ENCODE measurements at places on chromosomes 6 and 20.

- DNase-seq = no peak
Observed at GRCh38 chr6:4603291-4603690, 172.9 kb upstream of the CDYL start.

DNA sequence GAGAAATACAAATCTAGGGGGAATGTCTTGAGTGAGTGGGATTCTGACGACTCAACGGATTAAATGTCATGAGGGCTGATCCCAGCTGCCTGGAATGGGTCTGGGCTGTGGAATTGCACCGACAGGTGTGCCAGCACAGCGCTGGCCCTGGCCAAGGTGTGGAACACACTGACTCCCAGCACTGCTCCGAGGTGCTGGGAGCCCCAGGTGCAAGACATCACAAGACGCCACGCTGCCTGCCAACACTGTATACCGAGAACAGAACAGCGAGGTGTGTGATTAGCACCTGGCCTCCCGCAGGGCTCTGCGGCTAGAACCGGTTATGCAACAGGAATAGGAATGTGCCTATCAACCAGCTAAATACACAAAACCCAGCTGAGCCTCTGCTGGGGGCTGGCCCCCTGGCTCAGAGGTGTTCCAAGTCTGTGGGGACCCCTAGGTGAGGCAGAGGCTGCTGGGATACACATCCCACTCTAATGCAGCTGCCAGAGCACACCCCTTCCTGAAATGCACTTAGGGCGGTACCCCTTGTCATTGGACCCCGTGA lies 24.8 kb upstream of the APMAP start:
- DNase-seq = no peak

DNA sequence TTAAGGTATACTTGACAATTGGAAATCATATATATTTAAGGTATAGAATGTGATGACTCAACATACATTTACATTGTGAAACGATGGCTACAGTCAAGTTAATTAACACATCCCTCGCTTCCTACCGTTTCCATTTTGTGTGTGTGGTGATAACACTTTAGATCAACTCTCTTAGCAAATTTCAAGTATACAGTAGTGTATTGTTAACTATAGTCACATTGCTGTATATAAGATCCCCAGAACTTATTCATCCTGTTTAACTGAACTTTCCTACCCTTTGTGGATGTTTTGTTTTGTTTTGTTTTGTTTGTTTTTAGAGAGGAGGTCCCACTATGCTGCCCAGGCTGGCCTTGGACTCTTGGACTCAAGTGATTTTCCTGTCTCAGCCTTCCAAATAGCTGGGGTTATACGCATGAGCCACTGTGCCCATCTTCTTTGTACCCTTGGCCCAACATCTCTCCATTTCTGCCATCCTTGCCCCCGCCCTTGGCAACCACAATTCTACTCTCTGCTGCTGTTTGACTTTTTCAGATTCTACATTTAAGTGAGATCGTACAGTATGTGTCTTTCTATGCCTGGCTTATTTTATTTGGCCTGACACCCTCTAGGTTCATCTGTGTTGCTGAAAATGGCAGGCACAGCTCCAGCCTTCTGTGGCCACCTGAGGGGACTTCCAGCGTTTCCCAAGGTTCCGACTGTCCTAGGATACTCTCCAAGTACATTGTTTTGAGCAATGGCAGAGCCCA lies 90.5 kb upstream of the SNX9 start:
- DNase-seq = no peak

- no peak for DNase-seq
Observed at GRCh38 chr6:3517350-3517749, 60.5 kb upstream of the SLC22A23 start.

GRCh38 chr6:166556863-166557322 lies 29.6 kb downstream of the RAMACL start:
- no peak for DNase-seq

GRCh38 chr6:139764498-139764986 lies 390.1 kb upstream of the CITED2 start:
- peak; percentile 80 for DNase-seq

GRCh38 chr6:39260953-39261352 lies 31.7 kb upstream of the KCNK5 start:
- DNase-seq = no peak

DNA sequence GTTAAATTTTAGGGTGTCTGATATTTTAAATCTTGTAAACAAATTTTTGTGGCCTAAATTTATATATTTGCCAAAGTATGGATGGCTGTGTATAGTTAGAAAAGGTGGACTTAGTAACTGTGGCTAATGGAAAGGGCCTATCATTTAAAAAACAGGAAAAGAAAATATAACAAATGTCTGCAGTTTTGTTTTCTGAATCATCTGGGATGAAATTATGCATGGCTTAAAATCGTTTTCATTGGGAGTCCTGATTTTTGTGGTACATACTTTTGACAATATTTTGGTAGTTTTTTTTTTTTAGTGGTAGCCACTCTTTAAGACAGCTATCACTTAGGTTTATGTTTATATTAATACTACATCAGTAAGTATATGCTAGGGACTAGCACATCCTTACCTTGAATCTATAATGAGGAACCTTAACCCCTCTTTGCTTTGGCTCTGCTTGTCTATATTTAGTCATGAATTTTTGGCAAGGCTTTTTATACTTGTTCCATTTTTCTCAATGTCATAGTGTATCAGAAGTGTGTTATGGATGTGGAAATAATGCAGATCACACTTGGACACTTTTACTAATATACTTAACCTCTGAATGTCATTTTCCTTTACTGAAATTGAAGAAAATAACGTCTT lies 5.6 kb downstream of the ARID1B start:
- DNase-seq = no peak
